ENCODE measurements at places on chromosomes 12 and 14. TPM values are rescaled to one million over a fixed set of nuclear protein-coding genes. Genes with fewer than 3 reads are reported as not detected.

DNA sequence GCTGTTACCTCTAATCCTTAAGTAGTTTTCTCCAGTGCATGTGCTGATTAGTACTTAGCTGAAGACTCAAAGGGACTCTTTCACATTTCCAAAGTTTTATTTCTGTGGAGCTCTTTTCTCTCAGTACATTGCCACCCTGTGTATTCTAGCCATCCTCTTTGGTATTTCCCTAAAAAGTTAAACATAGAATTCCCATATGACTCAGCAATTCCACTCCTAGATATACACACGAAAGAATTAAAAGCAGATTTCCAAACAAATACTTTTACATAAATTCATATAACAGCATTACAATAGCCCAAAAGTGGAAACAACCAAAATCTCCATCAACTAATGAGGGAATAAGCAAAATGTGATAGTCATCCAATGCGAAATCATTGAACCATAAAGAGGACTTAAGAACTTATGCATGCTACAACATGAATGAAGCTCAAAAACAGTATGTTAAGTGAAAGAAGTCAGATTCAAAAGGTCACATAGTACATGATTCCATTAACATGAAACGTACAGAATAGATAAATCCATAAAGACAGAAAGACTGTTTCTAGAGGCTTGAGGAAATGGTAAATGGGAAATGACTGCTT lies 9.0 kb upstream of the NOVA1 start:
- DNase-seq, result no peak

The GPRC5D gene
- polyA plus RNA-seq, result 0.94 TPM

DNA sequence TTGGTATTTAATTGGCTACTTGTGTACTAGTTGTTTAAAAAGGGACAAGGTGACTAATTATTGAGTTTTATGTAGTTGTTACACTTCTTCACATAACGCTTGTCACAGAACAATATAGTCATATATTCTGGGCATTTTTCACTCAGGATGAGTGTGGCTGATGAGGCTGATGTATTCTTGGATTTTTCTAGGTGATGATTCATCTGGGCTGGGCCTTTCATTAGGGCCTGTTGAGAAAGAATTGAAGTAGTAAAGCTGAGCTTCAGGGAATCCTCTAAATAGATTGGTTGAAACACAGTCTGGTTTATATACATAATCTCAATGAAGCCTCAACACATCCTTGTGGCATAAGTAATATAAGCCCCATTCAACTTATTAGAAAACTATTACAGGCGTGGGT lies 445.7 kb downstream of the DAD1 start:
- no peak for DNase-seq

DNA sequence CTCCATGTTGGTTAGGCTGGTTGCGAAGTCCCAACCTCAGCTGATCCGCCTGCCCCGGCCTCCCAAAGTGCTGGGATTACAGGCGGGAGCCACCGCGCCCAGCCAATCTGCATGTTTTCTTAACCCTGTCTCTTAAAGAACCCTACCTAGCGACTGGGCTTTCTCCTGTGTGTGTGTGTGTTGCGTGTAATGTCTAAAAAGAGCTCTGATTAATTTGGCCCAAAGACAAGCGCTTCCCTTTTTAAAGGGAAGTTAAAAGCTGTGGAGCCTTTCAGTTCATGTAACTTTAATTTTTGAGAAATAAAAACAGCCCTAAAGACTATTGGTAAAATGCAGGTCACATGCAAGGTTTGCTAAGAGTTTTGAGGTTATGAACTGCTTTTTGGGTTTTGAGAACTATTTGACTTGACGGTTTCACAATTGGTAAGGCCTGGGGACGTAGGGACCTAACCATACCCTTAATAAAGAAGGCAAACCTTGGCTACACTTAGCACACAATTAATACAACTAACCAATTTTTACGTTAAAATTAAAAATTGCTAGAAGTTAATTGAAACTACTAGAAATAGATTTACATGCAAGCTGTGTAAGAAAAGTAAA lies 103.2 kb downstream of the KCNMB4 start:
- DNase-seq, result no peak

DNA sequence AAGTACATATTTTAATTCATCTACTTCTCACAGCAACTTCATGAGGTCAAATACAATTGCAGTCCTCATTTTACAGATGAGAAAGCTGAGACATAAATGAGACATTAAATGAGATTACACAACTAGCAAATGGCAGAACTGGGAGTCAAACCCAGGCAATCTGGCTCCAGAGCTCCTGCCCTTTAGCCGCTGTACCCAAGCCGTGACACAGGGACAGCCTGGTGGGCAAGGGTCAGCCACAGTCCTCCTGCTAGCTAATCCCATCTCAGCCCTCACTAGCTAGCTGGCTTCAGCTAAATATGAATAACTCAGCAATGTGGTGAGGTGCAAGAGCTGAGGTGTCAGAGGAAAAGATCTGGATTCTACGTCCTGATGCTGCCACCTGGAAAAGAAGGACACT lies 54.8 kb downstream of the NINJ2 start:
- no peak for DNase-seq

Measured in renal pelvis (tissue), 12 donors.